Glutamatergic neuron (in vitro differentiated cells): ENCODE measurements at places on chromosomes 6 and 20. TPM values are rescaled to one million over a fixed set of nuclear protein-coding genes. Genes with fewer than 3 reads are reported as not detected.
A peak's percentile ranks its signal among the peaks of the same experiment; 100 is the strongest.

CDSN gene
- not detected for total RNA-seq

SYNDIG1 gene
- 10.4 TPM for total RNA-seq

TOX2 gene
- total RNA-seq: 11.0 TPM

ATP6V1G2 gene
- total RNA-seq: 95.6 TPM

GCNT2 gene
- total RNA-seq: 13.2 TPM

TSPYL4 gene
- 81.3 TPM for total RNA-seq

LHFPL5 gene
- 1.7 TPM for total RNA-seq

DNA sequence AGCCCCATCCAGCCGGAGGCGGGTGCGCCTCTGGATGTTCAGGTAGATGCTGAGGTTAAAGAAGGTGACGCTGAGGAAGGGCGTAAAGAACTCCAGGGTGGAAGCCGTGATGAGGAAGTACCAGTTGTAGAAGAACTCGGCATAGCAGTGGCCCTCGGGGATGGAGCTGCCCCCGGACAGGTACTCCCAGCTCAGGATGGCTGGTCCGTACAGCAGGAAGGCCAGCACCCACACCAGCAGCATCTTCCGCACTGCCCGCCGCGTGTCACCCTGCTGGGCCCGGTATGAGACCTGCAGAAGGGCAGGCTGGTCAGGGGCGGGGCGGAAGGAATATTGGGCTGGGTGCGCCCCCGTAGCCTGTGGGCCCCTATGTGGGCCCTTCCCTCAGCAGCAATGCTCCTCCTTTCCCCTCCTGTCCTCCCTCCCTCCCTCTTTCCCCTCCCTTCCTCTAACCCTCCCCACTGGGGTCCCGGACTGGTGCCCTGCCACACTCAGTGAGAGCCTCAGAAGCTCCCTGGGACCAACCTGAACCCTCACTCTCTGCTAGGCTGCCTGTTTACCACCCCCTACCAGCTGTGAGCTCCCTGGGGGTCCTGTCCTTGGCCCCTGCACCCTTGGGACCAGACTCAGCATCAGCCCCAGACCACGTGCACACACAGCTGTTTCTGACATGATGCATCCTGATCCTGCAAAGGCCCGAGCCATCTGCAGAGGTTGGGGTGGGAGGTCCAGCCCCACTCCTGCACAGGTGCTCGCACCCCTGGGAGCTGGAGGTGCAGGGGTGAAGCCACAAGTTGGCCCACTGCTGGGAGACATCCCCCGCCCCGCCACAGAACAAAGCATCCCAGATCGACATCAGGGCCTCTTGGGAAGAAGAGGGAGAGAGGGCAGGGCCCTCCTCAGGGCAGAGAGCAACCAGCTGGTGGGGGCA lies 3.2 kb downstream of the HRH3 start:
- DNase-seq: no peak

DNA sequence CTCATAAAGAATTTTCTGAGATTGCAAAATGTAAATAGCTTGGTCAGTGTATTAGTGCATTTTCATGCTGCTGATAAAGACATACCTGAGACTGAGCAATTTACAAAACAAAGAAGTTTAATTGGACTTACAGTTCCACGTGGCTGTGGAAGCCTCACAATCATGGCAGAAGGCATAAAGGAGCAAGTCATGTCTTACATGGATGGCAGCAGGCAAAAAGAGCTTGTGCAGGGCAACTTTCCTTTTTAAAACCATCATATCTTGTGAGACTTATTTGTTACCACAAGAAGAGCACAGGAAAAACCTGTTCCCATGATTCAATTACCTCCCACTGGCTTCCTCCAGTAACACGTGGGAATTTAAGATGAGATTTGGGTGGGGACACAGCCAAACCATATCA lies 112.7 kb upstream of the HDDC2 start:
- DNase-seq: no peak

DNA sequence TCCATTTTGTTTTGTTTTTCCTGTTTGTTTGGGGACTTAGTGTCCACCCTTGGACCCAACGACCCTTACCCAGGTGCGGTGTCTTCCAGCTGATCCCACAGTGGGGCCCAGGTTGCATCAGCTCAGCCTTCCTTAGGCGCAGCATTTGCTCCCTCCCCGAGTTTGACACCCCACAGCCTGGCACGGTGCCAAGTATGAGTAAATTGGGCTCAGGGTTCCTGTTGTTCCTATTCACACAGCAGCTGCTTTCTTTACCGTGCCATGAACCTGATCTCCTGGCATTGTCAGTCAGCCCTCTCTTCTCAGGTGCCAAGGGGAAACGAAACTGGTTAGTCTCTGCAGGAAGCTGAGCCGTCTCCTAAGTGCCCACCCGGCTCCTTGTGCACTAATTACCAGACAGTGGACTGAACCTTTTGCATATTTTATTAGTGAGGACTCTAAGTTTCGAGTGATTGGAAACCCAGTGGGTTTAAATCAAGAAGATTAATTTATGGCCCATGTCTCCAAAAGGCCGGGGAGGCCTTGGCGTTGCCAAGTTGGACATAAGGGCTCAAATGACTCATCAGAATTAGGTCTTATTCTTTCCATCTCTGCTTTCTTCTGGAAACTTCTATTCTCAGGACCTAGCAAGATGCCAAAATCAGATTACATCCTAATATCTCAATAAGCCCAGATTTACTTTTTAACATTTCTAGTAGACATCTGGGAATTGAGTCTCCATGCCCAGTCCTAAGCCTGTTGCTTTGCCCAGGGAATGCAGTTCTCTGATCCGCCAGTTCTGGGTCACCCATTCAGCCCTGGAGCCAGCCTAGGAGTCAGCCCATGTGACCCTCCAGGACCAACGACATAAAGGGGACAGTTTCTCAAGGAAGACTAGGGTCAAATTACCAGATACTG lies 68.8 kb downstream of the TSHZ2 start:
- DNase-seq: no peak

DNA sequence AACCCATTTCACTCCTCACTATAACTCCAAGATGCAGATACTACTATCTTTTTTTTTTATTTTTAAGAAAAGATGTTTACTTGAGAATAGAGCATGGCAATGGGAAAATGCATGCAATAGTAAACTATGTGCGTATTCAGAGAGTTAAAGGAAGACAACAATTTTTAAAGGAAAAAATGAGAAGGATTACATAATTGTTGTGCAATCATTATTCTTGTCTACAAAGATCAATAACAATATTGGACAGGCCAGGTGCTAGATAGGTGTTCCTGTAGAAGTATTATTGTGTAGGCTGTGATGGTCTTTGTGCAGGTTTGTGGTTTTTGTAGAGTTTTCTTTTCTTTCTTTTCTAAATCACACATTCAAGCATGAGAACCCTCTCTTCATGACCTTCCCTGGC lies 20.6 kb downstream of the CYP39A1 start:
- DNase-seq: no peak

DNA sequence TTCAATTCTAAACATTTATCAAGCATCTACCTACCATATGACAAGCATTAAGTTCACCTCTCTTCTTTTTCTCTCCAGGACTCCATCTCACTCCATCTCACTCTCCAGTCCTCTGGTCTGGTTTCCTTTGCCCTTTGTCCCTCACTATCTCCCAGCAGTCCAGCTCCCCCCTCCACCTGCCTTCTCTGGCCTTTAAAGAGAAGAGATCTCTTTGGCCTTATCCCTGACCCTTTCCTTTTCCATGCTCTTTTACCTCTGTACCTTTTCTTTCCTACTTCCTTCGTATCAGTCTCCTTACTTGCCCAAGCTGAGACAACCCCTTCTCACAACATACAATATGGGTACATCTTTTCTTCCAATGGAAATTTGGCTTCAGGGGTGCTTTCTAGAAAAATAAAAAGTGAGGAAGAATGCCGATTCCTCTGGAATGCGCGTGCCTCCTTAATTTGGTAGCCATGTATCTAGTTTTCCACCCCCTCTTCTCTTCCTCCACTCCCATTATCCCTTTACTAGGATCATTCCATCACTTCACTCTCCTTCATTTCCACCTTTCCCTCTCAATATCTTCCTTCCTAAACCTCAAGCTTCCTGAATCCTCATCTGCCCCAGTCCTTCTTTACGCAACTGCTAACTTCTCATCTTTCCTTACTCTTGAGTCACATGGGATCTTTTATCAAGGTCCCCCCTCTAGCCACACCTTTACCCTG lies 745 bp upstream of the AGPAT1 start:
- no peak for DNase-seq

DNA sequence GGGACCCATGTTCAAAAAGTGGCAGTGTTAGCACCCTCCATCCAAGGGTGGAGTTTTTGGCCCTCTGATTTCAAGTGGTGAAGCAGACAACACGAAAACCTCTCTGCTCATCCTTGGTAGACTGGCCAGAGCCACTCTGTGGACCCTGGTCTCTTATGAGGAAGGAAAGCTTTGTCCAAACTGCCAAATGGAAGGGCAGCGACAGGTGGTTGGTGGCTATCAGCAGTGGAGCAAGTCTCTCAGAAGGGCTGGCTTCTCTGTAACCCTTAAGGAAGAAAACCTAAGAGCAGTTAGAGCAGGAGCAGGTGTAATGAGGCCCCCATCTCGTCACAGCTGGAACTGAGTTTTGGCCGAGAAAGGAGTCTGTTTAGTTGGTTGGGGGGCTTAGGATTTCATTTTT lies 155.8 kb downstream of the SLC16A10 start:
- no peak for DNase-seq

DNA sequence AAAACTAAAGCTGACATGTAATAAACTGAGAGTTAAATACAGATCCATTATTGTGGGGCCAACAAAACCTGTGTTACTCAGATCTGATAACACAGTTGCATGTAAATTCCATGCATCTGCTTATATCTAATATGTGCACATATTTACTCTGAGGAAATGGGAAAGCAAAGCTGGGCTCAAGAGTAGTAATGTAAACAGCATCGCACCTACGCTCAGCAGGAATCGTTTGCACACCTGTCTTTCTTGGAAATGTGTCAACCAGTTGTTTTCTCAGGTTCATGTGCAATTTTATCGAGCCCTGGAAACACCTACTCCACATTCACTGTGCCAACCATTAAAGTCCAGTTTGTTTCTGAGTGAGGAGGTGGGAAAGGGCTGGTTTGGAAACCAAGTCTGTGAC lies 80.3 kb upstream of the CNKSR3 start:
- DNase-seq: no peak

DNA sequence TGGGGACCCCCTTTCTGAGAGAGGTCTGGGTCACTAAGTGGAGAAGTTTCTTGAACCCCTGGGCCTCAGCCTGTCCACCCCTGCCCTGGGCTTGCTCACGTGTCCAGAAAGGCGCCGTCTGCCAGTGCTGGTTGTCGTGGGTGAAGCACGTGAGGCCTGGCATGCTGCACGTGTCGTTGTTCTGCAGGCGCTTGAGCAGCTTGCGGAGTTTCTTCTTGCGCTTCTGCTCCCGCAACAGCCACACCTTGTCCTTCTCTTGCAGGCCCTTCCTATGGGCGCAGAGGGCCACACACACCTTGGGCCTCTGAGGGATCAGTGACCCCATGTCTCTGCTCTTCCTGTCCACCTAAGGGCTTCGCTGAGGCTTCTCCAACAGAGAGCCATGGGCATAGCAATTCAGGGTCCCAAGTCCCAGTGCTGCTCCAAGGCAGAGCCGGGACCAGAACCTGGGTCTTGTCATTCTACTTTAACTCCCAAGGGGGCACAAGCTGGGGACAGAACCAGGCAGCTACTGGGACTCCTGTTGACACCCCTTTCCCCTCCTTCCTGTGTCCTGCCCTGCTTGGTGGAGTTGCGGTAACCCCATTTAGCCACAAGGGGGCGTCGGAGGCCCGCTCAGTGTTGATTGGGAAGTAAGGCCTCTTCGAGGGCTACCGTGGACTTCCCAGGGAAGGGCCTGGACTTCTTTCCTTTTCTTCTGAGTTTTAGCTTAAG lies 121.8 kb downstream of the SULF2 start:
- peak; percentile 92 for DNase-seq

DNA sequence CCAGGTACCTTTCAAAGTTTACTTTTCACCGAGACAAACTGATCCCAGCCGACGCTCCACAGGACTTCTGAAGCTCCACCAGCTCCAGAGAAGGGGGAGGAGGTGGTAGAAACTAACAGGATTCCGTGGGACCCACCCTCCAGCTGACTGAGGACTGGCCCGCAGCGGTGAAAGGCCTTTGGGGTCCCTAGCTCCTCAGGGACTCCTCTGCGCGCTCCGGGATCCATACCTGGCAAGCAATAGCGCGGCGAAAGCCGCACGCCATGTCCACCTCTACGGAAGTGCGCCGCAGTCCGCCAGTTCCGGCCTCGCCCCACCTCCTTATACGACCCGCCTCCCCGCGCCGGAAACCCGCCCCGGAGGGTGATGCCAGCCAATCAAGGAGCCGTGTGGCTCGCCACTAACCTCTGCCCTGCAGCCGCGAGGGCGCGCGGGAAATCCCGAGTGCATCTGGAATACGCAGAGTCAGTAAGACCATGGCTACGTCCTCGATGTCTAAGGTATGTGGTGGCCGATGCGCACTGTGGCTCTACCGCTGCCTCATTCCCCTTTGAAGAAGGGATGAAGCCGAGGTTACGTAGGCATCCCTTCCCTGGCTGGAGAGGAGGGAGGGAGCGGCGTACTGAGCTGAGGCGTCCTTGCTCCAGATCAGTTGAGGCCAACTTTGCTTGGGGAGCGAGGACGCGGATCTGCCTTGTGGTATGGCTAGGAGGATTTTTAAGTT lies at the start of the genes ORC3 and RARS2:
Gene ORC3 (plus strand): TSS at position 443 of the 724 bp plus-strand sequence. CDS start 34 bp downstream, at position 477.
Gene RARS2 (minus strand): TSS at position 295 of the 724 bp plus-strand sequence. CDS start 30 bp downstream, at position 265.
- peak; percentile 98 for DNase-seq

- DNase-seq: no peak
These were observed 24.1 kb downstream of the ZHX3 start for GRCh38 chr20:41293269-41294037.

DNA sequence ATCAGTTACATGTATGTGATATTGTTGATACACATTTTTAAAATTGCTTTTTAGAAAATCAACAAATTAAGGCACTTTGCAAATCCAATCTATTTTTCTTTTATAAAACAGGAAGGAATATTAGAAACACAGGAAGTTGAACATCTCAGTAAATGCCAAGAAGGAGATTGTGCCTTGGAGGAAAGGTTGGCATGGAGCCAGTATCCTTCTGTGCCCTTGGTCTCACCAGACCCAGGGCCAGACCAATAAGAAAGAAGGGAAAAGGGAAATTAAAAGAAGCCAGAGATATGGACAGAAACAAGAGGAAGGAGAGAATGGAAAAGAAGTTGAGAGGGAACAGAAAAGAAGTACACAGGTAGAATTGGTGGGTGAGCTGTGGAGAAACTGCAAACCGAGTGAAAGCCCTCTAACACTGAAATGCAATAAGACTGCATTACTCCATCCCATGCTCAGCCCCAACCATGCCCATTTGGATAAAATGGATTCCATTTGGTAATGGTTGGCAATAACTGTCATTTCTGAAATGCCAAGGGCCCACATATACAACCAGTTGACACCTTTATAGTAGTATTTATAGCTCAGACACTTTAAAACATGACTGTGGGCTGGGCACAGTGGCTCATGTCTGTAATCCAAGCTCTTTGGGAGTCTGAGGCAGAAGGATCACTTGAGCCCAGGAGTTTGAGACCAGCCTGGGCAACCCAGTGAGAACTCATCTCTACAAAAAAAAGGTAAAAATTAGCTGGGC lies 133.8 kb downstream of the GMPR start:
- no peak for DNase-seq

GRCh38 chr6:140915551-140915950 lies 1217.2 kb upstream of the GJE1 start:
- no peak for DNase-seq

- DNase-seq: no peak
These were observed 86.3 kb upstream of the ESR1 start for GRCh38 chr6:151721146-151721545.

DNA sequence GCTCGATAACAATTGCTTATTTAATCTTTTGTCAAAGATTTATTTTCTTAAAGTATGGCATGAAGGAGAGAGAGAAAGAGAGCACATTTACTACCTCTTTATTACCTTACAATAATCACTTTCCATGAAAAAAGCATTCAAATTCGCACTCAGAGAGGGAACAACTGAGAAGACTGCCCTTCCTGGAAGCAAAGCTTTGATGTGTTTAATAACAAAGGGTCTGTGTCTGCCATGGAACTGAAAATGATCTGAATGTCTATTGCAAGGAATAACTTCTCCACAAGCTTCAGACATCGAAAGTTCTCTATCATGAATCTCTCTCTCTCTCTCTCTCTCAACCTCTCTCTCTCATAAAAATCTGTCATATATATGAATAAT lies 308.9 kb downstream of the HDGFL1 start:
- DNase-seq: no peak
